Left colon (tissue), 2 donors: ENCODE measurements at places on chromosomes 12 and 14. TPM values are rescaled to one million over a fixed set of nuclear protein-coding genes. Genes with fewer than 3 reads are reported as not detected.
A peak's percentile ranks its signal among the peaks of the same experiment; 100 is the strongest.

- no peak for DNase-seq
These were observed 31.5 kb downstream of the FBXL14 start for GRCh38 chr12:1562813-1563407.

DNA sequence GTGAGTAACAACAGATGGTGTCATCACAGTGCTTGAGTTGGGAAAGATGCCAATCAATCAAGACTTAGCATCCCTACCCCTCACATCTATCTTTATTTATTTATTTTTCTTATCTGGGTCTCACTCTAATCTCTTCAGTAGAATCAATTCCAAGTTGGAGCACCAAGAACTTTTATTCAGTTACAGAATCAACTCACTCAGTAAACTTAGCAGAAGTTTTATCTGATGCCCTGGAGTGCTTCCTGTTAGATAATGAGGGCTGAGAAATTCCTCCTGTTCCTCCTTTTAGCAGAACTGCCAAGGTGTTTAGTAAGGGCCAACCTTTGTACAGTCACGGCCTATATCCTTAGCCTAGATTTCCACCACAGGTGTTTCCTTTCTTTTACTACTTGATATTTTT, 11.3 kb upstream of the SLC5A8 start:
- DNase-seq: no peak

GRCh38 chr14:58078068-58078467, 73.9 kb downstream of the ARMH4 start:
- DNase-seq: no peak

Gene RNASE3
- total RNA-seq: not detected

Gene MMP14
- 83.0 TPM for total RNA-seq

DNA sequence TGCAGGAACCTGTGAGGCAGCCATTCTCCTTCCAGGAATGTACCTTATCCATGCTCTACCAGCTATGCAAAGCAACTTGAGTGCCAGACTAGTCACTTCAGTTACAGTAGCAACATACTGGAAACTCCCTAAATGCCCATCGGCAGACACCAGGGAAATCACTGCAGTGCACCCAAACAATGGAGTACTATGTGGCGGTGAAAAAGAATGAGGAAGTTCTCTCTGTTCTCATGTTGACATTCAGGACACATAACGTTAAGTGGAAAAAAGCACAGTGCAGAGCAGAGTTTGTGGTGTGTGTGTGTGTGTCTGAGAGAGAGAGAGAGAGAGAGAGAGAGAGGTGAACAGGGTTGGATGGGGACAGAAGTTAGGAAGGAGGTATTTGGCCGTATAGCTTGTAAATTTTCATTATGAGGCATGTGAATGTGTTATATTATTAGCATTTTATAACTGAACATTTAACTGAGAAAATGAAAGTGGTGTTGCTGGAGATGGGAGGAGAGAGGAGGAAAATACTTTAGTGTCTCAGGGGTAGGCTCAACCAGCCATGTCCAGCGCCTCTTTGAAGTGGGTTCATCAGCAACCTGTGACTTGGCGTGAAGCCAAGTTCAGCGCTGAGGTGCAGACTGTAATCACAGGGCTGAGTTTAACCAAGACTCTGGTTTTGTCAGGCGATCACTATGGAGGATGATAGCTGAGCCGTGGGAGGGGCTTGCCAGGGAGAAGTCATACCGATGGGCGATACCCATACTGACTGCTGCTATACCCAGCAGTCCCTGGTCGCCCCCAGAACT, 17.3 kb downstream of the TNFAIP2 start:
- DNase-seq: no peak

- DNase-seq: no peak
These were observed 117.5 kb downstream of the UNC79 start for GRCh38 chr14:93548102-93548843.

DNA sequence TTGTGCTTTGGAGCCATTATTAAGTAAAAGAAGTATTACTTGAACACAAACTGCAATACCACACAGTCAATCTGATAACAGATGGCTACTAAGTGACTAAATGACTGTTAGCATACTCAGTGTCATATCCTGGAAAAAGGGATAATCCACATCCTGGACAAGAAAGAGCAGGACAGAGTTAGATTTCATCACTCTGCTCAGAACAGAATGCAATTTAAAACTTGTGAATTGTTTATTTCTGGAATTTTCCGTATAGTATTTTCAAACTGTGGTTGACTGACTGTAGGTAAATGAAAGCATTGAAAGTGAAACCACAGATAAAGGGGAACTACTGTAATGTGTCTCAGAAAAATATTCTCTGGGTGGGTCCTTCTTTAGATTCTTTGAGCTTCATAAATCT, 458.8 kb downstream of the TMEM117 start:
- no peak for DNase-seq

Gene ANKS1B
- total RNA-seq: 4.1 TPM

Gene VWF
- total RNA-seq: 42.8 TPM

Gene STAB2
- total RNA-seq: 2.0 TPM

DNA sequence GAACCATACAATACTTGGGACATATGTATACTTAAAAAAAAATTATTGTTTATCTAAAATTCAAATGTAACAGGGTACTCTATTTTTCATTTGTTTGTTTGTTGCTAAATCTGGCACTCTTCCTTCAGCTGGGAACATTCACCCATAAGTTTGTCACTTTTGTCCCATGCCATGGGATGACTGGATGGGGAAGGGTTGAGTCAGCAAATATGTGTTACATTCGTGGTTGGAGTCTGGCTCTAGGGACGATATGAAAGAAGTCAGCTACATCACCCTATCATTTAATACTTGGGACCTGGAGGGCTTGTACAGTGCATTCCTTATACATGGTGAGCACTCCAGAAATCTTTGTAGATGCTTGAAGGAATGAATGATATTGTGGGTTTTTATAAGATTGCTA, 131.3 kb downstream of the IPO8 start:
- DNase-seq: no peak

Gene STAC3
- 2.0 TPM for total RNA-seq

DNA sequence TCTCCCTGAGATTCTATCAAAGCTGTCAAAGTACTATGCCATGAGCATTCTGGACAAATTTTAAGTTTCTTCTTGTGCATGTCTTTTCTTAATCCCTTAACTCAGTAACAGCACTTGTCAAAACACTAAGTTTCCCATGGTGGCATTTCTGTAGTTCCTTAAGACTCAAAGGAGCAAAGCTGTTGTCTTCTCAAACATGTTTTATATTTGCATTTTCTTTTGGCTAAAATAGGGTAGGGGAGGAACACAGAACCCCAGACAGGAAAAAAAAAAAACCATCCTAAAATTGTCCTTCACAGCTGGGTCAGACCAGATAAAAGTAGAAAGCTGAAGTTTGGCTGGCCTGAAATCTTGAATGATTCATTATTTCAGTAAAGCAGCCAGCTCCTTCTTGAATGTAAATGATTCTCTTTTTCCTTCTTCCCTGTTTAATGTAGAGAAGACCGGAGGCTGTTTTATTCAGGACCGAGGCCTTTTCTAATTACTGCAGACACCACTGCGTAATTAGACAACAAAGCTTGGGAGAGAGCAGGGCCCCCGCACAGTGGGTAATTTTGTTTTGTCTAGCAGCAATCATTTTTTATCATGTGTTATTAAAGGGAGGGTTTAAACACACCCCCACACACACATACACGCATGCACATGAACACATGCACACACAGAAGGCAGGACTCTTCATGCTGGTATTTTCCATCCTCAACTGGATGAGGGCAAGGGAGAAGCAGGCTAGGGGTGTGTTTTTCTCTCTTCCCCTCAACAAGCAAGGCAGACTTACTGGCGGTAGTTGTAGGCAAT, 51.0 kb downstream of the PAH start:
- DNase-seq: no peak

GRCh38 chr12:15688838-15689625, 100.2 kb downstream of the EPS8 start:
- no peak for DNase-seq

- DNase-seq: no peak
These were observed 33.1 kb downstream of the NPC2 start for GRCh38 chr14:74459976-74460375.

GRCh38 chr12:85985996-85986395, 111.9 kb downstream of the NTS start:
- no peak for DNase-seq

DNA sequence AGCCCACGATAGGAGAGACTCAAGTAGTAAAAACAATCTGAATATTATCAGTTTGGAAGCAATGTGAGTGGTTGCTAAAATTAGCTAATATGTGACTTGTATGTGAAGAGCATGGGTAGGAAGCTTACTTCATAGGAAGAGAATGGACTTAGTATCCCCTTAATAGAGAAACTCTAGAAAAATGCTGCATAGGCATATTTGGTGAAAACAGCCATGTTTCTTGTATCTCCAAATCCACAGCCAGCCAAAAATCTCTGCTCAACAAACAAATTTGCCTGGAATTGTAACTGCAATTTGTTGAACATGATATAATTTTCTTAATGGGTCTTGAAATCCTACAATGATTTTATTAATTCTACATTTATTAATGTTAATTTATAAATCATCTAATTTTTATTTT, 1252.9 kb upstream of the TMEM132C start:
- DNase-seq: no peak

DNA sequence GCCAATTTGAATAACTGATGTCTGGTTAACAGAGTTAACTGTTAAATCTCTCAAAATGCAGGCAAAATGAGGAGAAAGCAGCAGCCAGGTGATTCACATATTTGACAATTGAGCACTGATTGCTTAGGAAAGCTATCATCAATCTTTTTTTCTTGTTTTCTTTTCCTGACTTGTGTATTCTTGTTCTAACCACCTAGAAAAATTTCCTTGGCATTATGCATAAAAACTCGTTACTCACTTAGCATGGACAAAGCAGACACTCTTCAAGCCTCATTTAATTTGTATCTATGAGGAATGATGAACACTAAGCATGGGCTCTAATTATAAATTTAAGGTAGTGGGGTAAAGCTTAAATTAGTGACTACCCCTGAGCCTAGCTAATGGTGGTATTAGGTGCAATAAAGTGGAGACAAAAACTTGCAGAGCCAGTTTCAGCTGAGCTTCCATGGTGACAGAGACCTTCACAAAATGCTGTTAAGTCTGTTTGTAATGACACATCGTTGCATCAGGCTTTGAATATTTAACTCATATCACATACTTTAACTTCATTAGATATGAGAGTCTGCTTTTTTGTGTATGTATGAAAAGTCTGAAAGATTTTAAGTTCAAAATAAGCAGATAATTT, 52.0 kb downstream of the RASSF9 start:
- DNase-seq: no peak

- DNase-seq: no peak
These were observed 5.5 kb downstream of the AMN start for GRCh38 chr14:102927878-102928411.

DNA sequence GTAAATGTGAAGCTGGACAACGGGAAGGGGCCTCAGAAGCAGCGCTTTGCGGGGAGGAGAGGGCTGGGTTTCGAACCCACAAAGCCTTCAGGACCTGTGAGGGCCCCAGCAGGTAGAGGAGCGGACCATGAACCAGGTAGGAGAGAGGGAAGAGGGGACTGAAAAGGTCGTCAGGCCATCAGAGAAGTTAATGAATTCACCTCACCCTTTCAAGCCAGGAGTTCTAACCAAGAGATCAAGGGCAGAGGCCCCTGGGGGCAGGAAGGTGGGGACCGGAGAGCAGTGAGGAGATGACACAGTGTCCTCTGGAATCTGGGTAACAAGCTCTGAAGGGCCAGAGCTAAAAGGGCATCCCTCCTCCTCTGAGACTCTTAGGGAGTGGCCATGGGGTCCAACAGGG, 19.4 kb downstream of the SERPINA1 start:
- DNase-seq: no peak

Gene GYS2
- not detected for total RNA-seq

Gene KLC1
- total RNA-seq: 83.6 TPM

Gene TAS2R20
- 1.6 TPM for total RNA-seq

DNA sequence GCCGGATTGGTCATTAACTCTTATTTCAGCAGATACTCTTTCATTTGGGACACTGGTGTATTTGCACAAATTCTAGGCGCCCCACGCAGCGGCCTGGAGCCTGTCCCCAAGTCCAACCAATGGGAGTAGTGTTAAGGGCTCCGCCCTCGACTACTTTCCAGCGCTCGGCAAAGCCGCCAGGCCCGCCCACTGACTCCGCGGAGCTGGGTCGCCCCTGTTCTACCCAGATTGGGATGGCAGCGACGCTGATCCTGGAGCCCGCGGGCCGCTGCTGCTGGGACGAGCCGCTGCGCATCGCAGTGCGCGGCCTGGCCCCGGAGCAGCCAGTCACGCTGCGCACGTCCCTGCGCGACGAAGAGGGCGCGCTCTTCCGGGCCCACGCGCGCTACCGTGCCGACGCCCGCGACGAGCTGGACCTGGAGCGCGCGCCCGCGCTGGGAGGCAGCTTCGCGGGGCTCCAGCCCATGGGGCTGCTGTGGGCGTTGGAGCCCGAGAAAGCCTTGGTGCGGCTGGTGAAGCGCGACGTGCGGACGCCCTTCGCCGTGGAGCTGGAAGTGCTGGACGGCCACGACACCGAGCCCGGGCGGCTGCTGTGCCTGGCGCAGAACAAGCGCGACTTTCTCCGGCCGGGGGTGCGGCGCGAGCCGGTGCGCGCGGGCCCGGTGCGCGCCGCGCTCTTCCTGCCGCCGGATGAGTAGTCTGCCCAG, at the start of gene ACOT6:
ACOT6 (plus strand) TSS at position 179 of the 707 bp plus-strand sequence; CDS start at position 234, 55 bp downstream.
- peak; percentile 74 for DNase-seq

- DNase-seq: no peak
These were observed 31.9 kb downstream of the USP15 start for GRCh38 chr12:62291864-62292760.

Gene OTOGL
- not detected for total RNA-seq

Gene TSPAN11
- 4.6 TPM for total RNA-seq

DNA sequence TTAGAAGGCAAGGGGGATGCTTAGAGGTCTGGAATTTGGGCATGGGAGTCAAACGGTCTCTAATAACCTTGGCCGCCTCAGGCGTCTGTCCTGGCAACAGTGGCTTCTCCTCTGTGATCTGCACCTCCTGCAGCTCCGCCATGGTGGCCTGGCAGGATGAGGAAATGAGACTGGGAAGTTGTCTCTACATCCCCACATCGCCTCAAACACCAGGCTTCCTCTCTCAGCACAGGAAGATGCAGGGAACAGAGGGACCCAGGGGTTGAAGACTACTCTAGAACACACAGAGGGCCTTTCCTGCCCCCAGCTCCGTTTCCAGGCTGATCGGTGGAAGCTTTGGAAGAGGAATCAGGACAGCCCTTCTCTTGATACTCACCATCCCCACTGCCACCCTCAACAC, 1.7 kb downstream of the NDRG2 start:
- DNase-seq: no peak

DNA sequence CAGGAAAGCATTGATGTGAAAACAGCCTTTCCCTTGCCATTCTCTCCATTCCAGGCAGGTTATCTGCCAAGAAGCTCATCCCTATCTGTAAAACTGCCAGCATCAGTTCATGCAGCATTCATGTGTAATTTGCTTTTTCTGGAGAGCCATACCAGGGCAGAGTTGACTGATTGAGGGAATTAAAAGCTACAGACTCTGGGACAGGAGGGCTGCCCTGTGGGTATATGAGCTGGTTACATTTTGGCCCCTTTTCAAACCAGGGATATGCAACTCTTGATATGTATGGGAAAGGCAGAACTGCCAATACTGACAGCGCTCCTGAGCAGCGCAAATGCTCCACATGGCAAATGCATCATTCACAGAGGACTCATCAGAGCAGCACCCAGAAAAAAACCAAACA, 53.7 kb downstream of the SYT1 start:
- DNase-seq: no peak

Gene FAM186B
- total RNA-seq: 0.25 TPM
